A549 treated with CpdA at 1 μM for 4 hours (cell line): ENCODE measurements at places on chromosomes 7 and 10. TPM values are rescaled to one million over a fixed set of nuclear protein-coding genes. Genes with fewer than 3 reads are reported as not detected.

Gene UCMA
- total RNA-seq, result not detected in 5 replicates

Gene PFKP
- 426 to 494 TPM (median 450 TPM) in 5 replicates for total RNA-seq

Gene TAS2R39
- not detected in 5 replicates for total RNA-seq

Gene GLI3
- 0.16 to 0.33 TPM (median 0.21 TPM) in 5 replicates for total RNA-seq

Gene TMEM273
- not detected in 5 replicates for total RNA-seq

Gene ST8SIA6
- total RNA-seq, result 0.07 to 0.13 TPM in 2 of 5 replicates, not detected in the others

Gene OR6V1
- not detected in 5 replicates for total RNA-seq

Gene TMEM229A
- total RNA-seq, result not detected in 5 replicates

Gene AUTS2
- 2.9 to 4.8 TPM (median 4.2 TPM) in 5 replicates for total RNA-seq

Gene NOS3
- total RNA-seq, result 0.18 to 0.47 TPM (median 0.34 TPM) in 5 replicates

Gene TACR2
- 0.14 to 0.17 TPM (median 0.16 TPM) in 4 of 5 replicates, not detected in the other for total RNA-seq

Gene SP8
- total RNA-seq, result not detected in 5 replicates

Gene KCNMA1
- total RNA-seq, result 38.6 to 89.6 TPM (median 81.0 TPM) in 5 replicates

Gene KIAA1549
- 6.3 to 8.3 TPM (median 7.3 TPM) in 5 replicates for total RNA-seq

Gene TAS2R4
- 0.06 to 0.26 TPM (median 0.12 TPM) in 5 replicates for total RNA-seq

Gene PTN
- total RNA-seq, result not detected in 5 replicates

Gene PARD3
- total RNA-seq, result 71.5 to 102 TPM (median 82.7 TPM) in 5 replicates

Gene DPYSL4
- total RNA-seq, result 14.3 to 20.5 TPM (median 19.1 TPM) in 5 replicates

Gene SPDYE16
- not detected in 5 replicates for total RNA-seq

Gene TUBAL3
- total RNA-seq, result 0.24 to 0.49 TPM (median 0.31 TPM) in 5 replicates

Gene ADO
- 17.0 to 19.9 TPM (median 19.7 TPM) in 5 replicates for total RNA-seq

Gene CFAP58
- 0.09 to 0.15 TPM (median 0.12 TPM) in 5 replicates for total RNA-seq

Gene CYP3A7
- not detected in 5 replicates for total RNA-seq

Gene PUS7
- total RNA-seq, result 25.8 to 38.7 TPM (median 27.0 TPM) in 5 replicates

Gene GIMAP1
- not detected in 5 replicates for total RNA-seq

Gene TDRD1
- total RNA-seq, result not detected in 5 replicates
